NAMALWA (cell line): ENCODE measurements at places on chromosomes 2 and 18.

- DNase-seq: no peak
These were observed 482.6 kb downstream of the TSN start for GRCh38 chr2:122238006-122238559.

DNA sequence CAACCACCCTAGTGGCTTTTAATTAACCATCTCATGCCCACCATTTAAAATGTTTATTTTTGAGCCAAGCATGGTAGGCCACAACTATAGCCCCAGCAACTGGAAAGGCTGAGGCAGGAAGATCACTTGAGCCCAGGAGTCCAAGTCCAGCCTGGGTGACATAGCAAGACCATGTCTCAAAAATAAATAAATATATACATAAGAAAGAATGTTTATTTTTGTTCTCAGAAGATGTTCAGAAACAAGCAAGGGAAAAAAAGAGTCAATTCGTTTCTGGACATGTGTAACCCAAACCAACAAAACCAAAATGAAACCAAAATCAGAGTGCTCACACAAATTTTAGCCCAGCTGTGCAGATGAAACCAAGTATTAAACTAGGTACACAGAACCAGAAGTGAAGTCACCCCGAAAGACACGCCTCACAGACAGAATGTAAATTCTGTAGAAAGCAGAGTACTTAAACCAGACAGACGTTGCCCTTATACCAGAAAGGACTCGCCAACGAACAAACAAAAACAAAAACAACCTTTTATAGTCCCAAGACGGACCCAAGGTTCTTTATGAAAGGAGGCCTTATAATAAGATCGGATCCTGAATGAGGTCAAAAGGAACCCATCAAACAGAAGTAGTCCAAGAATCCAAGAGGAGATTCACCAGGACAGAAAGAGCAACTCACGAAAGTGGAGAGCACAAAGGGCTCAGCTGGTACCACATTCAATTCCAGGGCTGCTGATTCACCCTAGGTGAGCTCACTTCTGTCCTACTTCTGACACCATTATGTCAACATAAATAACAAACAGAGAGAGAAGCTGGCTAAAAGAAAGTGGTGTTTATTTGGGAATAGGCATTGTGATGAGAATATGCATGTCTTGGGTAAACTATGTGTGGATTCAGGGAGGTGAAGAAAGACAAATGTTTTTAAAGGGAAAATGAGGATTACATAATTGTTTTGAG lies 31.8 kb upstream of the MTCL1 start:
- no peak for DNase-seq

- no peak for DNase-seq
These were observed 107.2 kb upstream of the ZNF236 start for GRCh38 chr18:76715012-76715610.

DNA sequence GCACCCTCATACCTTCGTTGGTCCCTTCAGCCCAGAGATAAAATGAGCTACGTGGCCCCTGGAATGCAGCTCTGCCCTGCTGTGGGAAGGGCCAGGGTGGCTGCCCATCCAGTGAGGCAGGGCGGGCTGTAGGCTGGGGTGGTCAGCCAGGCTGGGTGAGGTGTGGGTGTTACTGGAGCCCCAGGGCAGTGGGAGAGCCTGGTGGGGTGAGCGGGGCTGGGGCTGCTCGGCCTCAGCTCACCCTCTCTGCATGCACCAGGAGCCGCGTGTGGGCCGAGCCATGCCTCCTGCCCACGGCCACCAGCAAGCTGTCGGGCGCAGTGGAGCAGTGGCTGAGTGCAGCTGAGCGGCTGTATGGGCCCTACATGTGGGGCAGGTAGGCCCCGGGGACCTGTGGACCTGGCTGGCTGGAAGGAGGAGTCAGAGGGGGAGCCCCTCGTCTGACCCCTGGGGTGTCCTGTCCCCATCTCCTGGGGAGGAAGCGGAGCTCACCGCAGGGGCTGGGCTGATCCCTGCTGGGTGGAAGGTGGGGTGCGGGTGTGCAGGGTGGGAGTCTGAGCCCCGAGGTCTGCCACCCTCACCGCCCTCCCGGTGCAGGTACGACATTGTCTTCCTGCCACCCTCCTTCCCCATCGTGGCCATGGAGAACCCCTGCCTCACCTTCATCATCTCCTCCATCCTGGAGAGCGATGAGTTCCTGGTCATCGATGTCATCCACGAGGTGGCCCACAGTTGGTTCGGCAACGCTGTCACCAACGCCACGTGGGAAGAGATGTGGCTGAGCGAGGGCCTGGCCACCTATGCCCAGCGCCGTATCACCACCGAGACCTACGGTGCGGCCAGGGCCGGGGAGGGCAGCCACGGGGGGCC lies 5.5 kb downstream of the RNPEPL1 start:
- no peak for DNase-seq

DNA sequence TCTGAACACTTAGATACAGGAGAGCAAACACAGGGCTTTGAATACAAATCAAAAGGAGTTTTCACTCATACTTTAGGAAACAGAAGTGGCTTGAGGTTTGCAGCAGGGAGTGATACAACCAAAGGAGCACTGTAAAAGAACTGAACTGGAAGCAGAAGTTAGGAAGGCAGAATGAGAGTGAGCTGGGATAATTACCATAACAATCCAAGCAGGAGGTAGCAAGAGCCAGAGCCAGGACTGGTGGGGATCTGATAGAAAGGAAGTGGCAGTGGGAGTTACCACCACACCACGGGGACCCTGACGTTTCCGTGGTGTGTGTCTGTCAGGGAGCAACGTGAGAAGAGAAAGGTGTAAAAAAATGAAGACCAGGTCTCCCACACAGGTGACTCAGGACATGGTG lies 81.3 kb upstream of the EPB41L3 start:
- no peak for DNase-seq

GRCh38 chr2:32688541-32688940 lies 60.7 kb downstream of the TTC27 start:
- DNase-seq: no peak

GRCh38 chr2:167478196-167478595 lies 589.9 kb downstream of the XIRP2 start:
- no peak for DNase-seq

DNA sequence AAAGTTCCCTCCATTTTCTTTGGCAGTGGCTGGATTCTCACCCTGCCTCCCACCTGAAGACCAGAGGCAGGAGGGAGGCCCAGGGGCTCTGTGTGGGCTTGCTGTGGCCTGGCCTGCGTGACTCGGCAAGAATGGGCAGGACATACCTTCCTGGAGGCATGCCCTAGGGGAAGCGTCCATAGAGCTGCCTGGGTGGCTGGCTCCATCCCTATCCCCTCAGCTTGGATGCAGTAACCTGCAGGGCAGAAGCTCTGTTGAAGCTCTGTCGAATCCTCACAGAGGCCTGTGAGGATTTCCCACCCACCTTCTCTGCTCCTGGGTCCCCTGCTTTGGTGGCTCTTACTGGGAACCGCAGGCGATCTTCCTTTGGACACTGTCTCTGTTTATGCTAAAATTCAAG lies 1.3 kb upstream of the PRSS56 start:
- no peak for DNase-seq

DNA sequence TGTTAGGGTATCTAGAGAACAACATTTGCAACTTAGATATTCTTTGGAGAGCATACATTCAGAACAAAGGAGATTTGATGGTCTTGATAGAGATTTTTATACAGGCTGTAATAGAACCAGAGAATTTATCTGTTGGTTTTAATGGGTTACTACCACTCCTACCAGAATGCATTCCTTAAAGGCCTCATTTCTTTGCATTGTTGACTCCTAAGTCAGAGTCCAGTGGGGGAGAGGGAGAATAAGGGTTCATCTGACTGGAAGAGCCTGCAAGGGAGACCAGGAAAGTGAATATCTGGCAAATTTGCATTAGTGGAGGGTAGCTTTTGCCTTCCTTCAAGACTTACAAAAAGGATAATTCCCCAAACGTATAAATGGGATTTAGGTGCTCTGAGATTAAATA lies 29.7 kb downstream of the AGPS start:
- no peak for DNase-seq

GRCh38 chr2:188305271-188305670 lies 13.6 kb downstream of the GULP1 start:
- DNase-seq: no peak

DNA sequence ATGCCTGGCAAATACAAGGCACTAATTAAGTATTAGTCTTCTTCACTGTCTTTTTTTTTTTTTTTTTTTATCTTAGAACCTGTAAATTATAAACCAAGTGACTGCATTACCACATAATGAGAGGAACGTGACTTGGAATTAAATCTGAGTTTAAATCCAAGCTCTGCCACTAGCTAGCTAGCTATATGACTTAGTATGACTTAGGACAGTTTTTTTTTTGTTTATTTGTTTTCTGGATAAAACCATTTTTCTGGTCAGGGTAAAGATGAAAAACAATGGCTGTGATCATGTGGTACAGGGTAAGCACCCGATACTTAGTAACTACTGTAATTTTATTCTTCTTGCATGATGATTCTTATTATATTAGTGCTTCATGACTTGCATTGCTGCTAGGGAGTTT lies 191.8 kb upstream of the LRRTM1 start:
- no peak for DNase-seq
